ELF-1 (cell line): ENCODE measurements at places on chromosomes 11 and 22.

GRCh38 chr11:44223238-44223637 lies 86.7 kb downstream of the ALX4 start:
- DNase-seq: no peak

GRCh38 chr22:18091478-18091877 lies 13.7 kb downstream of the PEX26 start:
- DNase-seq: no peak

DNA sequence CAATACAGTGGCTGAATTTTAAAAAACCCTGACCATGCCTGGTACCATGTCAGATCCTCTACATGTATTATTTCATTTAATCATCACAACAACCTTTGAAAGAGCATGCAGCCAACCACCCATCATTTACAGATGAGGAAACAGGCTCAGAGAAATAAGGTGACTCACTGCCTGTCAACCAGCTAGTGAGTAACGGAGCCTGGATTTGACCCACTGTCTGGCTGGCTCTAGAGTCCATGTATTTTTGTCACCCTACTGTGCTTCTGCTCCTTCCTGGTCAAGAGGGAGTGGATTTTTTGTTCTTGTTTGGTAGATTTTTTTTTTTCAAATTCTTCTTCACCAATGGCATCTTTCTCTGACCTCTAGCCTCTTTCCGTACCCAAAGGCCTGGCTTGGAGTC lies 77.4 kb downstream of the CWC15 start:
- DNase-seq: no peak

- no peak for DNase-seq
These were observed 22.5 kb upstream of the CYP2R1 start for GRCh38 chr11:14914536-14914935.

DNA sequence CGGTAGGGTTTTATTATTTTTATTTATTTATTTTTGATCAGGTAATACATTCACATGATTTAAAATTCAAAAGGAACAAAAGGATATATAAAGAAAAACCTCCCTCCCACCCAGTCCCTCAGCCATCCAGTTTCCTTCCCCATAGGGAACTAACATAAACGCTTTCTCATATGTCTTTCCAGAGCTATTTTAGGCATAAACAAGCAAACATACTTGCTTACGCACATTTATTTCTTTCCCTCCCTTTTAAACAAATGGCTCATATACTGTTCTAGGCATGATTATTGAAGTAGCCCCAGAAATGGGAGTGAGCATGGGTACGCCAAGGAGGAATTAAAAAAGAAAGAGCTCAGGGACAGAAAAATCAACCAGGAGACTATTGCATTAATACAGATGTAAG lies 63.7 kb downstream of the LIF start:
- DNase-seq: no peak

DNA sequence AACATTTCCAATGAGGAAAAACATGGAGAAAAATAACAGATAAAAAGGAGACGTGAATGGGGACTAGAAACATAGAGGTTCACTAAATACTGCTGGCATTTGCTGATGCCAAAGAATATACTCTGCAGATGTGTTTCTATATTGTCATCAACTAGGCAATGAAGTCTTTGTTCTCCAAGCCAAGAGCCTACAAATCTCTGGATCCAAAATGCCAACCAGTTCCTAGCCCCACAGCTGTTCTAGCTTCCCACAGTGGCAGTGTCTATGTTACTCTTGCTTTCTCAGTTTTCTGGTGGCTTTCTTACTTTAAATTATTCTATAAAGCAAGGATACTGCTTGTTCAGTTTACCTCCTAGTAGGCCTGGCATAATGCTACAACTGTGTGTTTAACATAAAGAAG lies 977.9 kb upstream of the CCDC90B start:
- no peak for DNase-seq

GRCh38 chr22:41915035-41915785 lies at the start of gene SHISA8:
SHISA8 (minus strand) TSS chr22:41915074; CDS start chr22:41914667, 407 bp downstream.
- DNase-seq: no peak
